Fibroblast of skin of left biceps (primary cell): ENCODE measurements at places on chromosomes 2 and 18.
A peak's percentile ranks its signal among the peaks of the same experiment; 100 is the strongest.

DNA sequence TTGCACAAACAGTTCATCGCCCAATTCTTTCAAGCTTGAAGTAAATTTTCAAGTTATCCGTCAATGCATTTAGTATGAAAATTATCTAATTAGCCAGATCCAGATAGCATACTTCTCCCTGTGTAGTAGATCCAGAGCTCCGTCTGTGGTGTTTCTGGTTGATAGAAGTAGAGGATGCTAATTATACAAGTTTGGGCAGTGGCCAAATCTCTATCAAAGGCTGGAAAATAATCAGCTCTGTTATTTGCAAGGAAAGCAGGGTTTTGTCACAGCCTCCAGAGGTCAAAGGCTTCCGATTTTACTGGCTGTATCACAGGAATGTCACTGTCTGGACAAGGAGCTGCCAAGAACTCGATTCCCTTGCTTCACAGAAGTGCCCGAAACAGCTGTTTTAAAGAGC lies 28.6 kb downstream of the LRRC30 start:
- no peak for DNase-seq

GRCh38 chr18:13362607-13363006 lies 144.0 kb downstream of the LDLRAD4 start:
- no peak for DNase-seq

- DNase-seq: no peak
Observed at GRCh38 chr2:75077909-75078308, 119.5 kb downstream of the POLE4 start.

DNA sequence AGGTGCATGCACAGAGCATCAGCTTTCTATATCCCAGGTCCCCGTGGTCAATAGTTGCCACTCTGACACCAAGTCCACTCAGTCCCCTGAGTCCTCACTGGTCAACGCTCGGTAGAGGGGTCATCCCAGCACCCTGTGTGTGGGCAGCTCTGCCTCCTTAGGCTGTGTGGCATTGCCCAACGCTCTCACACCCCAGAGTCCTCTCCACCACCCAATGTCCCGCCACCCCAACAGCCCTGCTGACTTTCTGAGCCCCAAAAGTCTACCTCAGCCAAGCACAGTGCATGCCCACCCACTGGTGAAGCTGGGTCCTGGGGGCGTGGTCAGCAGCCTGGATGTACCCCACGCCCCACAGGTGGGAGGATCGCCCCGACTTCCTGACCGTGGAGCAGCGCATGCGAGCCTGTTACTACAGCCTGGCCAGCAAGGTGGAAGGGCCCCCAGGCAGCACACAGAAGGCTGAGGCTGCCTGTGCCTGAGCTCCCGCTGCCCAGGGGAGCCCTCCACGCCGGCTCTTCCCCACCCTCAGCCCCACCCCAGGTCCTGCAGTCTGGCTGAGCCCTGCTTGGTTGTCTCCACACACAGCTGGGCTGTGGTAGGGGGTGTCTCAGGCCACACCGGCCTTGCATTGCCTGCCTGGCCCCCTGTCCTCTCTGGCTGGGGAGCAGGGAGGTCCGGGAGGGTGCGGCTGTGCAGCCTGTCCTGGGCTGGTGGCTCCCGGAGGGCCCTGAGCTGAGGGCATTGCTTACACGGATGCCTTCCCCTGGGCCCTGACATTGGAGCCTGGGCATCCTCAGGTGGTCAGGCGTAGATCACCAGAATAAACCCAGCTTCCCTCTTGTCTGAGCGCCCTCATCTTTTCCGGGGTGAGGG lies 25.9 kb downstream of the ZAP70 start:
- DNase-seq: no peak

GRCh38 chr2:176268976-176269318 lies 295 bp upstream of the MTX2 start:
- DNase-seq: no peak

DNA sequence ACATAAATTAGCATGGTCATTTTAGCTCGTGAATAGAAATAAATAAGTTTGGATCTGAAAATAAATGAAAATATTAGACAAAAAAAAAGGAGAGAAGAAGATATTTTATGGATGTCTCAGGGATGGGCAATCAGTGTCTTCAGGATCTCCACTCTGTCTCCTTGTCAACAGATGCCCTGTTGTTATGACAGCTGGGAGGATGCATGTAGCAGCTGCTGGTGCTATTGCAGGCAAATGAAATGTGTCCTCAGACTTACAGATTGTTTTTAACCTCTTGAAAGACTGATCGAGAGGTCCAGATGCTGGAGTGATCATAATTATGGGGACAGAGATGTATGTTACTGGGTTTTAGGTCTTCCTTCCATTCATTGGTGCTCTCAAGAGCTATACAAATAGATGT lies 24.7 kb upstream of the ARL4C start:
- DNase-seq: no peak

- no peak for DNase-seq
Observed at GRCh38 chr2:240431661-240432424, 3.6 kb upstream of the GPC1 start.

- DNase-seq: peak; percentile 40
Observed at GRCh38 chr18:56715121-56715520, 64.0 kb downstream of the WDR7 start.

GRCh38 chr2:41947701-41948396 lies 100.0 kb upstream of the PKDCC start:
- DNase-seq: no peak

DNA sequence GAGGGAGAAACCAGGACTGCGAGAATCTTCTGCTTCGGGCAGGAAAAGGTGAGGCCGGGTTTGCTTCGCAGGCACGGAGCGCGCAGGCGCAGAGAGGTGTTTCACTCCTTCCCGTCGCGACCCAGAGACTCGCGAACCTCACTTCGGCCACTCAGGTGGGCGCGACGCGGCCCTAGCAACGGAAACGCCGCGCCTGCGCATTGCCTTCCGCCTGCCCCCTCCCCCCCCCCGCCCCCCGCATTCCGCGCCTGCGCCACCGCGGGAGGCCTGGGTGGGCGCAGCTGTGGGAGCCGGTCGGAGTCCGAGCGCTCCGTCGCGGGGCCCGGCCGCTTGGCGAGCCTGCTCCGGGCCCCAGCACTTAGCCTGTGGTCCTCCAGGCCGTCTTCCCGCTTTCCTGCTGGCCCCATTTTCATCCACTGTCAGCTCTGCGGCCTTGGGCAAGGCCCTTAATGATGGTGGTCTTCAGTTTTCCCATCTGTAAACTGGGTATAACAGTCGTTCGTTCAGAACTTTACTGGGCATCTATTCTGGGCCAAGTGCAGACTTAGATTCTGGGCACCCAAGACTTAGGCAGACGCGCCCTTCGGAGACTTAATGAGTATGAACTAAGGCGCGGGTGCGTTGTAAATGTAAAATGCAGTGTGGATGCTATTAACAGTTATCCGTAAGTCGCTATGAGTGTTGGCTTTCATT lies 62.1 kb upstream of the ACKR3 start:
- DNase-seq: no peak

GRCh38 chr2:129642526-129643043 lies 336.9 kb upstream of the RAB6C start:
- DNase-seq: no peak

DNA sequence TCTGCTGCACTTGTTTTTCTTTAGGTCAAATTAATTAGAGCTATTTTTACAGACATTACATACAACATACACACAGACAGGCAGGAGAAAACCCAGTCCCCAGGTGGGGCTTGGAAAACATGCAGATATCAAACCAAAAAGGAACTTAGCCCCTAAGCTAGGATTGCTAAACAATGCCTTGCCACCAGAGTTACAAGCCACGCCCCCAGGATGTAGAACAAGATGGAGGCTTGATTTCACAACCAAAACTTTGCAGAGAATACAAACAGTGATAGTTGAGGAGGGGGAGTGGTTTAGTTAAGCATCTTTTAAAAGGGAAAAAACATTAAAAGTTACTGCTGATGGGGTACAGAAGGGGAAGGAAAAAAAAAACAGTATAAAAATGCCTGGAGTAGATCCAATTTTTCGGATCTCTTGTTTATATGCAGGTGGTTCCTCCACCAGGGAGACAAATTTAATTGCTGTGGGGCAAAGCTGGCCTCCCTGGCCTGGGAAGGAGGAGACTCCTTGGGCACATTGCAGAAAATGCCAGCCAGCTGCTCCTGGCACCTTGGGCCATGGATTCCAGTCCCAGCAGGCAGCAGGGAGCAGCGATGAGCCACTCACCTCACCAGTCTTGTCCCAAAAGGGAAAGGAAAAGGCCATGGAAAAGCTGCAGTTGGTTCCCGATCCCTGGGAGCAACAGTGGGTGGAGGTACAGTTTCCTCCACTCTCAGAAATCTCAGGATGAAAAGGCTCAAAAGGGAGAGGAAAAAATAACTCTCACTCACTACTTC lies 348.4 kb upstream of the REG3G start:
- DNase-seq: no peak

DNA sequence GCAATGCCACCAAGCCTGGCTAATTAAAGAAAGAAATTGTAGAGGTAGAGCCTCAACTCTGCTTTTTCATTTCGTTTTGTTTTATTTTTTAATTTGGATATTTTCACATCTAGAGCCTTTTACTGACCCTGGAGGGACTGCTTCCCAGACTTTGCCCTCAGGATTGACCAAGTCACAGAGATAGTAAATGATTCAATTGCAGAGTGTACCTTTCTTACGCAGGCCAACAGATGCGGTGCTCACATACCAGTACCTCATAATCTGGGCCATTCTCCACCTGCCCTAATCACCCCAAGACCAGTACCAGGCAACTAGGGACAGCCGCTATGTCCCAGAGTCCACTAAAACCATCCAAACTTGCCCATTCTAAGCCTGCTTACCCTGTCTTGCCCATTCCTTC lies 110.8 kb downstream of the DDX1 start:
- DNase-seq: no peak

DNA sequence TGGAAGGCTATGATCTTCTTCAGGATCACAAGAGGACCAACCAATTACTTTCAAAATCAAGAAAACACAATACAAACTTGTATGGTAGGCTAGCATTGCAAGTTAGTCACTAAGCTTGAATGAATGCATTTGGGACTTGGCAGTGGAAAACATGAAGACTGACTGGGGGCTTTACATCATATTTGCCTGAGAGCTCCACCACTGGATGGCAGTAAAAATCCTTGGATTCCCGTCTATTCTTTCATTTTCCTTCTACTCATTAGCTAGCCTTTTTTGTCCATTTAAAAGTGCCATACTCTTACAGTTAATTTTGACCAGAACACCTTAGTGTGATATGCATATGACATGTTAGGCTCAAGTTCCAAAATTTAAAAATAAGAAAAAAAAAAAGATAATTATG lies 63.5 kb upstream of the RASGRP3 start:
- DNase-seq: no peak

DNA sequence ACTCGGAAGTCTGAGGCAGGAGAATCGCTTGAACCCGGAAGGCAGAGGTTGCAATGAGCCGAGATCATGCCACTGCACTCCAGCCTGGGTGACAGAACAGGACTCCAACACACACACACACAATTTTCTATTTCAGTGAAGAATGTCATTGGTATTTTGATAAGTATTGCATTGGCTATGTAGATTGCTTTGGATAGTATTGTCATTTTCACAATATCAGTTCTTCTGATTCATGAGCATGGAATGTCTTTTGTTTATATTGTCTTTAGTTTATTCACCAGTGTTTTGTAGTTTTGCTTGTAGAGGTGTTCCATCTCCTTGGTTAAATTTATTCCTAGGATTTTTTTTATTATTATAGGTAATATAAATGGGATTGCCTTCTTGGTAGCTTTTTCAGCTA lies 693.4 kb upstream of the SYT4 start:
- DNase-seq: no peak

GRCh38 chr2:30022444-30023071 lies 101.2 kb upstream of the ALK start:
- DNase-seq: no peak

GRCh38 chr2:108612514-108613183 lies 78.4 kb downstream of the LIMS1 start:
- no peak for DNase-seq

DNA sequence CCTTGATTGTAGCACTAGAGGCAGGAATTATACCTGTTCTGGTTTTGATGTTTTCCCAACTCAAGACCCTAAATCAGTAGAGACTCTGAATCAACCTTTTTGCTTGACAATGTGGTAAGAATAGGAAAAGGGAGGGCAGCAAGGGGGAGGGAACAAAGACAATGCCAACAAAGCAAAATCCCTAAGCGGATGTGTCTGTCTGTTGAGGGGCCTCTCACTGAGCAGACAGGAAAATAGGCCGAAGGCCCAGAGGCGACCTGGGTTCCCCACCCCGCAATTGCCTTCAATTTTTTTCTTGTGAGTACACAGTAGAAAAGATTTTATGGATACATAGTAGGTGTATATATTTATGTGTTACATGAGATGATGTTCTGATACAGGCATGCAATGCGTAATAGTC lies 75.6 kb downstream of the MAP4K4 start:
- no peak for DNase-seq

- DNase-seq: no peak
Observed at GRCh38 chr18:35730691-35731370, 149.3 kb downstream of the GALNT1 start.

GRCh38 chr2:205816268-205816667 lies 134.0 kb downstream of the NRP2 start:
- DNase-seq: no peak

GRCh38 chr2:42787788-42788477 lies 4.5 kb downstream of the HAAO start:
- DNase-seq: no peak

DNA sequence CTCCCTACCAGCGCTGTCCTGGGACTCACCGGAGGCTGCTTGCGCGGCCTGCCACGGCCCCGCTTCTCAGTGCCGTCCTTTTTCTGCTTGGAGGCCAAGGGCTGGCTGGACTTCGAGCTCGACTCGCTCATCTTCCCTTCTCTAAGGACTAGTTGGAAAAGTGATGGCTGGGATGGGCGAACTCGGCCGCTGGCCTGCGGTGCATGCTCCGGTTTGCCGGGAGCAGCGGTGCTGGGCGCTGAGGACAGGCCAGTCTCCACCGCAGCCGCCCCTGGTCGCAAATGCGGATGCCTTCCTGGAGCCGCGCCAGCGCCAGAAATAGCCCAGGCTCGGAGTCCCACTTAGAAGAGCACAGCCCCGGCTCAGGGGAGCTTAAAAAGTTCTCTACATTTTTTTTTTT lies 3.1 kb downstream of the C2orf81 start:
- DNase-seq: no peak

DNA sequence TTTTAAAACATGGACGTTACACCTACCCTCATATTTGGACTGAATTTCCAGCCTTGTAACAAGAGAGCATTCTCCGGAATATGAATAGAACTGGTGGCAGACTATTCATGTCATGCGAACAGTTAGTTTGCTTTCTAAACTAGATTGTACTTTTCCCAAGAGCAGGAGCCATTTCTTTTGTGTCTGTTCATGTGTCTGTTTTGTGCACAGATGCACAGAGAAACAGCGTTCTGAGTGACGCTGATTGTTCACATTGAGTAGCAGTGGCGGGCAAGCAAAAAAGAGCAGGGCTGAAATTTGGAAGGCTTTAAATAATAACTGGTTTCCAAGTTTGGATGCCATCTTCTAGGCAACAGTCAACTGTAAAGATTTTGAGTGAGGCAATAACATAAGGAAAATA lies 200.3 kb downstream of the NRXN1 start:
- no peak for DNase-seq

GRCh38 chr2:179861027-179861415 lies 391 bp downstream of the ZNF385B start:
- no peak for DNase-seq

GRCh38 chr2:46487667-46488335 lies 8.4 kb downstream of the TMEM247 start:
- no peak for DNase-seq
